ENCODE measurements at places on chromosomes 2 and 18.

DNA sequence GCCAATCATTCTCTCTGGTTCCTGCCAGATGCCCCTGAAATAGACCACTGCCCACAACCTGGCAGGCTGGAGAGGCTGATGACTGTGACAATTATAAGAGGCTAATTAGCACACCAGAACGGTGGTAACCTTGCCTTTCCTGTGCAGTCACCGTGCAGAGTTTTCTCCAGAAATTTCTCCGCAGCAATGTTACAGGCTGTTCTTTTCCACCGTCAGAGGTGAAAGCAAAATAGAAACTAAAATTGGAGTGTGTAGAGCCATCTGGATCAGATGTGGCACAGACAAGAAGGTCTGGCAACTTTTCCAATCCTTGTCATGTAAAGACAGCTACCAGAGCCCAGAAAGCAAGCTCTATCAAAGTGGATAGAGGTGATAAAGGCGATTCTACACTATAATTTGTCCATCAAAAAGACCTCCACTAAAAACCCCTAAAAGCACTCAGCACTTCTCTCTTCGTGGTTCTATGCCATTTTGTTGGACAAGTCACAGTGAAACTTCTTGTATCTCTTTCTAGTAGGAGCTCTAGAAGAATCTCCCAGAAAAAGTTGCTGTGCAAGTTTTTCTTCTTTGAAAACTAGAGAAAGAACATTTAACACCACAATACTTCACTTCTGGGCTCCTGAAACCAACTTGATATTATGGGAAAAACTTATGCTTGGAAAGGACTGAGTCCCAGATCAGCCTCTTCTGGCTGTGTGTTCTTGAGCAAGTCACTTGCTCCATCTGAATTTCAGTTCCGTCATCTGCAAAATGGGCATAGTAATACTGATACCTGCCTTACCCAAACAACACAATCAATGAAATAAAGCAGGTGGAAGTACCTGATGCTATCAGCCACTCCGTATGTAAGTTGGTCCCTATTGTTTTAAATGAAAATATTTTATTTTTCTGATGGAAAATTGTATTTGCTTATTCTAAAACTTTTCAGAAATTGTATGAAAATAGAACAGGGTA lies 295.6 kb upstream of the DLGAP1 start:
- DNase-seq: no peak

GRCh38 chr18:27249933-27250332 lies 64.8 kb upstream of the CHST9 start:
- DNase-seq: no peak

DNA sequence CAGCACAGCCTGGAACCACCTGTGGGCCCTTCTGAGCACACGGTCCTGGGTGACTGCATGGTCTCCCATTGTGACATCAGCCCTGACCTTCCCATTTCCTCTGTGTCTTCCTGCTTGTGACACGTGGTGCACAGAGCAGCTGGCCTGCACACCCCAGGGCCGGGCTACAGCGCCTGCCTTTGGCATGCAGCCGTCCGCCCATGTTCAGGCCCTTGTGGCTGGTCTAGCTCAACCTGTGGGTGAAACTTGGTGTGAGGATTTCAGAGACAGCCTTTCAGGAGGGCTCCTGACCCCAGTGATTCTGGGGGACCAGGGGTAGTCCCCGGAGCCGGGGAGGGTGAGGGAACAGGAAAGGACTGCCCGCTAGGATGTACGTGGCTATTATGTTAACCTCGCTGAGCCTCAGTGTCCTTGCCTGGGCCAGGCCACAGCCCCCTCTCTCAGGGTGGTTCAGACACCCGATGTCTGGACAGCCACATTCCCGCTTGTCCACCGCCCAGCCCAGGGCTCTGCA lies 284.8 kb upstream of the HS6ST1 start:
- no peak for DNase-seq

- DNase-seq: no peak
These were observed 12.6 kb downstream of the DTYMK start for GRCh38 chr2:241673797-241674725.

DNA sequence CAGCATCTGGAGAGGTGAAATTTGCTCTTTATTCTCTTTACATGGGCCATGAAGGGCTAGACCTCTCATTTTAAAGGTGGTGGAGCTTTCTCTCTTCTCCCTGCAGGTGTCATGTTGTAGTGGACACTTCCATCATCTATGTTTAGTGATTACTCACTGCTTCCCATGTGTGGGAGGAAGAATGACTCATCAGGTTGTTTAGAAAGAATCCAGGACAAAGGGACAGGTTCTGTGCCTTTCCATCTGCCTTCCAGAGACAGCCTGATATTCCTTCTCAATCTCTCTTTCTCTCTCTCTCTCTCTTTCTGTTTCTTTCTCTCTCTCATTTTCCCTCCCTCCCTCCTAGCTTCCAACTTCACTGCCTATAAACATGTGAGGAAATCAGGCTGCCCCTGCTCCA lies 38.7 kb downstream of the SCG2 start:
- no peak for DNase-seq

GRCh38 chr2:119694845-119695521 lies 16.0 kb downstream of the TMEM177 start:
- no peak for DNase-seq

DNA sequence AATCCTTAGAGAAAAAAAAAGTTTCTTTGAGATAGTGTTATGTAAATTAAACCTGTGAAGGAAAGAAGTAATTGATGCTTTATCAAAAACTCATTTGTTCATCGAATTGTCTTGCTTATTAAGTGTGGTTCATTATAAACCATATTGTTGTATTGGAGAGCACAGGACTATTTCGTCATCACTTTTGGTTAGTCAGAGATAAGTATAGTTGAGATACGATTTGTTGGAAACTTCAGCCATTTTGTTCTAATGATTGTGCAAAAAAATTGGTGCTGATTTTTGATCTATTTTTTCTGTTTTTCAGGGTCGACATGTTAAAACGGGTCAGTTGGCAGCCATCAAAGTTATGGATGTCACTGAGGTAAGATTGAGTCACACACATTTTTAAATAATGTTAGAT lies 92.9 kb downstream of the MAP4K4 start:
- DNase-seq: no peak

DNA sequence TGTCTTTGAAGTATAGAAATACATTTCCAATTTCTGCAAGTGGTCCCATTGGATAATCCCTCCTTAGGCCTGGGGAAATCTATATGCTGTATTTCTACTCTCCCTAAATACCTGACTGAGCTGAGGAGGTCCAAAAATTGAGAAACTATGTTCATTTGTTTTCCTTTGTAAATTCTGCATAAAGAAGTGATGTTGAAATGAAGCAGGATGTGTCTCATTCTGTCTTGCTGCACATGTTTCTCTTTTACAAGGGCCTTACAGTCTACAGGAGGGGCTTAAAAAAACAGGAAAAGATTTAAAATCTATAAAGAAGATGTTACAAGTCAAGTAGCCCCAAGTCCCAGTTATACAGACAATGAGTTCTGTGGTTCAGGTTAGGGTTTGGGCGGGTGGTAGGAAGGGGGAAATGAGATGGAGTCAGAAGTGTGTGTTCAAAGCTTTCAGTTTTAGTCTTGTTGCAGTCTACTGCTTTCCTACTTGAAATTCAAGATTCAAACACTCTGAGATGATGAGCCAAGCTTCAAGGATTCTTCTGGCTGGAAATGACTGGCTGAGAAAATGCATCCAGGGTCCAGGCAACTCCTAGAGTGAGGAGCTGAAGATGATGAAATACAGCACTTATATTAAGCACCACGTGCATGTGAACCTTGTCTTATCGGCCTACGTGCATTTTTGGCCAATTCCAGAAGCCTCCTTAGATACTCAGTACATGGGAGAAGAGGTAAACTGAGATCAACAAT lies 146.3 kb upstream of the CELF4 start:
- no peak for DNase-seq
